ENCODE measurements at places on chromosomes 16 and 17.

DNA sequence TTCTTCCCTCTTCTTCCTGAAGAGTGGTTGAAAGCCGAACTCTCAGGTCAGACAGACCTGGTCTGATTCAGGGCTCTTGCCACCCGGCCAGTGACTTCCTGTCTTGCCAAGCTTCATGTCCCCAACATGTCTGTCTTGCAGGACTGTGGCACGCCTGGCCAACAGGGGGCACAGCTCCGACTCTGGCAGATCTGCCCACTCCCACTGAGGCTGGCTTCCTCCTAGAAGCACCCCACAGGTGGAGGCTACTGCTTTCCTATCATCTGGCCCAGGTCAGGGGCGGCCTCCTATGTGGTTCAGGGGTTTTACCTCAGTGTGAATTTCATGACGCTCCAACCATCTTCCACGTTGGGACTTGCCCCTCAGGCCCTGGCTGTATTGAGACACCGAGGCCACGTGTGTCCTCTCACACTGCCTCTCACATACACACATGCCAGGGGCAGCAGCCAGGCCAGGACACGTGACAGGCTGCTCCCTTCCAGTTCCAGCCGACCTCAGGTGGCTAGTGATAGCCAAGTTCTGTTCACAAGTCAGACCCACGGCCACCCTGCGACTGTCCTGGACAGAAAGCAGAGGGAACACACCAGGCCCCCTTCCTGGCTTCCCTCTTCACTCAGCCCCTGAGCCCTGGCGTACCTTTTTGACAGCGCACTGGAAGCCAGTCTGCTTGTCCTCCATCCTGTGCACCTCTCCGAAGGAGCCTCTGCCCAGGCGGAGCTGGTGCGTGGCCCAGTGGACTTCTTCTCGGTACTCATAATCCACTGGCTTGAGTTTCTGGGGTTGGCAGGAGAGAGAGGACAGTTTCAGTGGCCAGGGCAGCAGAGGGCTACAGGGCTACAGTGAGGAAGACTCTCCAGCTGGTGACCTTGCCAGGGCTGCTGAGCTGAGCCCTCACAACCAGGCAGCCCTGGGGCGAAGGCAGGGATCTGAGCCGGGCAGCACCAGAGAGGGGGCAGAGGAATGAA, 22.6 kb upstream of the SPATA32 start:
- DNase-seq = no peak

DNA sequence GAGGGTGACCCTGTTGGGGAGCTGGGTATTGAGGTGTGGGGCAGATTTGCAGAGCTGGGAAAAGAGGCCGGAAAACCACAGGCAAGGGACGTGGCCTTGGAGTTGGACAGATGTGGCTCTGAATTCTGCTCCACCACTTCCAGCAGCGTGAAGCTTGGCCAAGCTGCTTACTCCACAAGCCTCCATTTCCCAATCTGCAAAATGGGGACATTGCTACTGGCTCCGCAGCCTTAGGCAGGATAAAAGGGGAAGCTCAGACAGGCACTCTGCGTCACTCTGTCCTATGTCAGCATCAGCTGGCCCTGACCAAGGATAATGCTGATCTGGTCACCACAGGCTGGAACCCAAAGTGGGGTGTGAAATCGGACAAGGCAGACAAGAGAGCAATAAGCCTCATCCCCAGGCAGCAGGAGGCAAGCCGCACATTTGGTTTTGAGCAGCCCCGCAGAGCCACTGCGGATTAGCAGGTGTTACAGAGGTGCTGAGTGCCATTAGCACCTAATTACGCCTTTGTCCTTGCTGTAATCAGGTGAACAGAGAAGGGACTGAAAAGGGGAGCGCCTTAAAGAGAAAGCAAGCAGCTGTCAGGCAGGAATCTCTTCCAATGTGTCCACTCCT, 54.8 kb downstream of the SDK2 start:
- DNase-seq = no peak

DNA sequence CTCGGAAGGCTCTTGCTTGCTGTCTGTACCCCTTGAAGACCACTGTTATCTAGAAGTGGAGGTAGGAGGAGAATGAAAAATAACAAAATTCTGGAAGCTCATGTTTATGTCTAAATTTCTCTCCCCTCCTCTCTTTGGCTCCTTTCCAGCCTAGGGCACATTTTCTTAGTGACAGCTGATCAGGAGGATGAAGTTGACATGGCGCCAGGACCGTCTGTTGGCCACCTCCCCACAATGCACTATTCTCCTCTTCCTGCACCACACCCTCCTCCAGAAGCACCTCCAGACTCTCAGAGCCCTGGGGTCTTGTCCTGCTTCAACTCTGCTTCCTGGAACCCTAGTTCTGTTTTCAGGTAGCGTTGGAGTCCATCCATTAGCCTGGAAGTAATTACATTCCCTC, 25.5 kb upstream of the SSTR2 start:
- DNase-seq = no peak

DNA sequence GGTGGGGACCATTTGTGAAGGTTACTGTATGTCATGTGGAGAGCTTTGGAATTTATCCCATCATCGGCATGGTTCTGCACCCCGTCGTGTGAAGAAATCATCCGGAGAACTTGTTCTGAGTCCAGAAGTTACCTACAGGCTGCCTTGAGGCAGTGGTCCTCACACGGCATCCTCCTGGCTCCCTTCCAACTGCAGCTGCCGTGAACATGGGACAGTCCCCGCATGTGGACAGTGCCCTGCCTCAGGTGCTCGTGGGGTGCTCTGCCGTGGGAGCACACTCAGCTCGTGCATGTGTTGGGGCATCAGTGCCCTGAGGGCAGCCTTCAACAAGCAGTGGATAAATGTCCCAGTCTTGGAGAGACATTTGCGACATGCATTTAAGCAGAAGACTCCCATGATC, 188.7 kb downstream of the KATNIP start:
- no peak for DNase-seq

DNA sequence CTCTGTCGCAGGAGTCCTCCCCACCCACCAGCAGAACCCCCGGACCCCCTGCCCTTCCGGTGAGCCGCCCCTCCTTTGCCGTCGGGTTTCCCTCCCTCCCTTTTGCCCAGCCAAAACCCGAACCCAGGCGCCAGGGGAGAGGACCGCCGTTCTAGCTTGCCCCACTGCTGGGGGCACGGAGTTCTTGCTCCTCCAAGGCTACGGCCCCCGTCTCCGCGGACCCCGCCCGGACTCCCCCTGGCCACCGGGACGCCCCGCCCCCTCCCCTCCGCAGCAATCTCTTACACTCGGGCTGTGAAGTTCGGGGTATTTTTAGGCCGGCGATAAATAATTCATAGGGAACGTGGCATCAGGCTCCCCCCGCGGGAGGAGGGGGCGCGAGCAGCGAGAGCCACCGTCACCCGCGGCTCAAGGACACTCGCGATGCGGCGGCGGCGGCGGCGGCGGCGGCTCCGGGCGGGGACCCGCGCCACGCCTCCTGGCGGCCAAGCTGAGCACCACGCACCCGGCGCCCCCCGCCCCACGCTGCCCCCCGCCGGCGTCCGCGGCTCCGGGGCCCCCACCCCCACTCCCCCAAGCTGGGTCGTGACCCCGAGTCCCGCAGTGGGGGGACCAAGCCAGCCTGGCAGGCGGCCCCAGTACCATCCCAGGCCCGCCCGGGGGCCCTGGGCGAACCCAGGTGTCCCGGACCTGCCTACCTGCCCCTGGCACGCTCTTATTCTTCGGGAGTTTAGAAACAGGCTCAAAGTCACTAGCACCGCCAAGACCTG, at the start of gene GRIN2C:
Gene GRIN2C (minus strand): TSS at position 427 of the 770 bp plus-strand sequence. CDS start 4,793 bp downstream, outside the sequence.
- no peak for DNase-seq

GRCh38 chr17:27747462-27748359, 52.6 kb downstream of the NOS2 start:
- no peak for DNase-seq

GRCh38 chr17:2239882-2240430, 63.6 kb downstream of the SMG6 start:
- DNase-seq = peak; percentile 75

DNA sequence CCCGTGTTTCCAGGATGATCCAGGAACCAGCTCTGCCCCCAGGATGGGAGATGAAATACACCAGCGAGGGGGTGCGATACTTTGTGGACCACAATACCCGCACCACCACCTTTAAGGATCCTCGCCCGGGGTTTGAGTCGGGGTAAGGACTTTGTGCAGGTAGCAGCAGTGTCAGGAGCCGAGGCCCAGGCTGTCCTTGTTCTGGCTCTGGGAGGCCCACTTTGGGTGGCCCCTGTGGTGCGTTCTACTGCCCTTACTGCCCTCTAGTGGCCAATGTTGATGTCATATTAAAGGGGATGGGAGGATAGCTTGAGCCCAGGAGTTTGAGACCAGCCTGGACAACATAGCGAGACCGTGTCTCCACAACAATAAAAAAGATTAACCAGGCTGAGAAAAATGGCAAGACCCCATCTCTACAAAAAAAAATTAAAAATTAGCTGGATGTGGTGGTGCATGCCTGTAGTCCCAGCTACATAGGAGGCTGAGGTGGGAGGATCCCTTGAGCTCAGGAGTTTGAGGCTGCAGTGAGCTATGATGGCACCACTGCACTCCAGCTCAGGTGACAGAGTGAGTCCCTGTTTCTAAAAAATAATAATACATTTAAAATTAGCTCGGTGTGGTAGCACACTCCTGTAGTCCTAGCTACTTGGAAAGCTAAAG, 20.9 kb upstream of the CLEC18A start:
- no peak for DNase-seq

- no peak for DNase-seq
Observed at GRCh38 chr16:72942021-72942420, 105.9 kb downstream of the ZFHX3 start.

DNA sequence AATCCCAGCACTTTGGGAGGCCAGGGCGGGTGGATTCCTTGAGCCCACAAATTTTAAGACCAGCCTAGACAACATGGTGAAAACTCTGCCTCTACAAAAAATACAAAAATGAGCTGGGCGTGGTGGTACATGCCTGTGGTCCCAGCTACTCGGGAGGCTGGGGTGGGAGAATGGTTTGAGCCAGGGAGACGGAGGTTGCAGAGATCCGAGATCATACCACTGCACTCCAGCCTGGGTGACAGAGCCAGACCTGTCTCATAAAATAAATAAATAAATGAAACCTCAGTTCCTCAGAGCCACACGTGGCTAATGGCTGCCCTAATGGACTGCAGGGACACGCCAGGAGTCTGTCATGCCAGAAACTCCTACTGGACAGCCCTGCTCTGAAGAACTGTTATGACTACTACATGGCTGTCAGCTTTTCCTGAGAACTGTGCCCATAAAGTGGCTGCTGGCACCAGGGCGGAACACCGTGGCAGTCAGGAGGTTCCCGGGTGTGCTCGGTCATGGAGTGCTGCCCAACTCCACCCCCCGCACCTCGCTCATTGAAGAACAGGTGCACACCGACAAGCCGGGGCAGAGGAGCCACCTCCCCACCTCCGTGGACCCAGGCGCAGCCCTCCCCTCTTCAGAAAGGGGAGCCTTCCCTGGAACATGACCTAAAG, 4.3 kb downstream of the TMEM11 start:
- DNase-seq = no peak

DNA sequence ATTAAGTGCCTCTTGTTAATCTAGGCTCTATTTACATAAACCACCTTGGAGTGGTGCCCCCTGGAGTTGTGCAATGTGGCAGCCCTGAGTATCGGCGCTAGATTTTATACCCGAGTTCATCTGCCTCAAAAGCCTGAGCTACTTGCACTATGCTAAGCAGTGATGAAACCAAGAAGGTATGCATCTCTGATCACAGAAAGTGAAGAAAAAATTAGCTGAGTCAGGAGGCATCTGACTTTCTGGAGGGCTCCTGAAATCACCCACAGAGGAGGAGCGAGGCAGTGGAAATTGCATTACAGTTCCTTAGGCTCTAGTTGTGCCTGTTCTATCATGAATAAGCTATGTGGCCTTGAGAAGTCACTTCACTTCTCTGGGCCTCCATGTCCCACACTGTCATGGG, 80.3 kb upstream of the PSMD7 start:
- DNase-seq = no peak

DNA sequence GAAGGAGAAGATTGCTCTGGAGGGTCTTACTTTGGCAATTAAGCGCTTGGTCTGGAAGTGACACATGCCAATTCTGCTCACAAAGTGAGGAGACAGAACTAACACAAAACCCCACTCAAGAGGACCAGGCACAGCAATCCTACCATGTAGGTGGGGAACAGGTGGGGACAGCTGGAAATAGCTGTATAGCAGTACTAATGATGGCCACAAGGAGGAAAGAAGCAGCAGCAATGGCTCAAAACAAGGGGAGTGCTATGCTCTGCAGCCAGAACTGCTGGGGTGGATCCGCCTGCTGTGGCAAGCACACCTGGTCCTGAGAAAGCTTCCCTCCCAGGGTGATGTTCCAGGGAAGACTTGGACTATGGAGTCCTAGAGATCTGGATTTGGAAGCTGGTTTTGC, 17.0 kb upstream of the TMEM132E start:
- DNase-seq = no peak

DNA sequence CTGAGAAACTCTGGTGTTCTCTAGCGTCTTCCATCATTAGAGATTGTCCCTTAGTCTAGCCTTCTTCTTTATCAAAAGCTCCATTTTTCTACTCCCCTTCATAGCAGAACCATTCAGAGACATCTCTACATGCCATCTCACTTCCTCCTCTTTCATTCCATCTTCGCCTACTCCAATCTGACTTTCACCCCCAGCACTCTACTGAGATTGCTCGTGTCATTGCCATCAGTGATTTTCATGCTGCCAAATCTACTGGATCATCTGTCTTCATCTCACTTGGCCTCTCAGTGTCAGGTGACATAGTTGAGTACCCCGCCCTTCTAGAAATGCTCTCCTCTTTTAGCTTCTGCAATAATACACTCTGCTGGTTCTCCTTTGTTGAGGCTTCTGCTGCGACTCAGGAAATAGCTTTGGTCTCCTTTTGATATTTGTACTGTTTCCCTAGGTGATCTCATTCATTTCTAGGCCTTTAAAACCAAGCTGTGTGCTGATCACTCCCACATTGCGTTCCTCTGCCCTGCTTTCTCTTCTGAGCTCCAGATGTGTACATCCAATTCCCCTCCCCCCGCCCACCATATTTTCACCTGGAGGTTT, 119.1 kb downstream of the FTO start:
- DNase-seq = peak; percentile 15

DNA sequence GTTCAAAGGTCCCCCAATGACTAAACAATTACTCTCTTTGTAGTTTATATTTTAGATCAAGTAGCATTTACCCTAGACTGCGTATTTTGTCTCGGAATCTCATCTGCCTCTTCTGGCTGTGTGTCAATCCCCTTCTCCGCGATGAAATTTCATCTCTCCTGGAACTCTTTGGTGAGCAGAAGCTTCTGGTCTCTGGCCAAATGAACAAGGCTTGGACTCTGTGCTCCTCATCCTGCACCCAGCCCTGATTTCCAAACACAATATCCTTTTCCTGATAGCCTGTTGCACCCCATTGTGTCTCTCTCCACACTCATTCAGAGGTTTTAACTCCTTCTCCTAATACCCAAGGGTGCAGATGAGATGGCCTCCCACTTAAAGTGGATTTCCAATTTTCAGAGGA, 609.4 kb upstream of the CDH5 start:
- DNase-seq = no peak
